Esophagus muscularis mucosa (tissue), 4 donors: ENCODE measurements at places on chromosomes 1 and 21. TPM values are rescaled to one million over a fixed set of nuclear protein-coding genes. Genes with fewer than 3 reads are reported as not detected.

DNA sequence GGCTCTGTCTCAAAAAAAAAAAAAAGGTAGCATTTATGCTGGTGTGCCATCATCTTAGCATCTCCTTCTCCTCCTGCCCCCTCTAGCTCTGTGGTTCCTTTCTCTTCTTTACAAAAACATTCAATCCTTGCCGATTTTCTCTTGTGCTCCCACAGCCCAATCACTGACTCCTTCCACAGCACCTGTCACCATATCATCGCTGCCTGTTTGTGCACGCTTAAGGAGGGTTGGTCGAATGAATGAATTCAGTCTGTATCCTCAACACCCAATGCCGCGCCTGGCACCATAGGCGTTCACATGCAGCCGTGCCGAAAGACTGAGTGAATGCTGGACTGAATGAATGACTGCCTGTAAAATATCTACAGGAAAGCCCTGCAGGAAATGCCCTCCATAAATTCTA lies 7.9 kb downstream of the RNU5D-1 start:
- no peaks in the 10 kb centered on the region for H3K36me3 ChIP-seq
- no peak overlapping the region for H3K4me3 ChIP-seq
- no peak overlapping the region for H3K27ac ChIP-seq
- H3K4me1 ChIP-seq, result peaks cover 4% of the 10 kb centered on the region
- peaks cover 16% of the 10 kb centered on the region for H3K27me3 ChIP-seq

APP gene
- total RNA-seq, result 484 TPM

- H3K27me3 ChIP-seq, result no peaks in the 10 kb centered on the region
- H3K4me3 ChIP-seq, result no peak overlapping the region
- H3K27ac ChIP-seq, result no peak overlapping the region
- no peaks in the 10 kb centered on the region for H3K36me3 ChIP-seq
Measured at GRCh38 chr1:175219774-175220173, 27.2 kb upstream of the KIAA0040 start.

DNA sequence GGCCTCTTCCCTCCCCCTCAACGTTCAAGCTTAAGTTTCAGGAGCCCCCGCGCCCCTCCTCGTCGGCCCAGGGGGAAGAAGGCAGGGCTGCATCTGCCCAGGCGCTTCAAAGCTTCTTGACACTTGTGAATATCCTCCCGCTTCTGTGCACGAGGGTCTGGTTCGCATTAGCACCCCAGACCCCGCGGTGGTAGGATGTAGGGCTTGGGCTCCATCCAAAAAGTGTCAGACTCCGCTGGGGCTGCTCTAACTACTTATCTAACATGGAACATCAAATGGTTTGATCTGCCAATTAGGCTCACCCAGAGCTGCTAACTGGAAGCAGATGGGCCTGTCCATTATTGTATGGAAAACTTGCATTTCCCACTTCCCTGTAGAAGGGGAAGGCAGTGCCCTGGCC lies 28.9 kb downstream of the TAS1R2 start:
- DNase-seq, result no peak
- H3K36me3 ChIP-seq, result no peaks in the 10 kb centered on the region
- no peaks in the 10 kb centered on the region for H3K4me1 ChIP-seq
- H3K27ac ChIP-seq, result no peak overlapping the region
- H3K27me3 ChIP-seq, result no peaks in the 10 kb centered on the region

DNA sequence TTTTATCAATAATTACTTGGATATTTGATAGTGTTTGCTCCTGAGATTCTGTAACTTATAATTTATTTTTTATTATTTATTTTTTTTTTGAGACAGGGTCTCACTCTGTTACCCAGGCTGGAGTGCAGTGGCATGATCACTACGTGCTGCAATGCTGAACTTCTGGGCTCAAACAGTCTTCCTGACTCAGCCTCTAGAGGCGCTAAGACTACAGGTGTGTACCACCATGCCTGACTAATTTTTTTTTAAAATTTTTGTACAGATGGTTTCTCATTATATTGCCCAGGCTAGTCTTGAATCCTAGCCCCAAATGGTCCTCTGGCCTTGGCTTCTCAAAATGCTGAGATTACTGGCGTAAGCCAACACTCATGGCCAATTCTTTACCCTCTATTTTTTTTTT lies 845.5 kb upstream of the ADGRL4 start:
- no peak overlapping the region for H3K27ac ChIP-seq
- no peak for DNase-seq
- no peaks in the 10 kb centered on the region for H3K36me3 ChIP-seq
- H3K4me1 ChIP-seq, result no peaks in the 10 kb centered on the region
- no peaks in the 10 kb centered on the region for H3K27me3 ChIP-seq
- H3K4me3 ChIP-seq, result no peak overlapping the region

UMODL1 gene
- total RNA-seq, result 0.13 TPM

DNA sequence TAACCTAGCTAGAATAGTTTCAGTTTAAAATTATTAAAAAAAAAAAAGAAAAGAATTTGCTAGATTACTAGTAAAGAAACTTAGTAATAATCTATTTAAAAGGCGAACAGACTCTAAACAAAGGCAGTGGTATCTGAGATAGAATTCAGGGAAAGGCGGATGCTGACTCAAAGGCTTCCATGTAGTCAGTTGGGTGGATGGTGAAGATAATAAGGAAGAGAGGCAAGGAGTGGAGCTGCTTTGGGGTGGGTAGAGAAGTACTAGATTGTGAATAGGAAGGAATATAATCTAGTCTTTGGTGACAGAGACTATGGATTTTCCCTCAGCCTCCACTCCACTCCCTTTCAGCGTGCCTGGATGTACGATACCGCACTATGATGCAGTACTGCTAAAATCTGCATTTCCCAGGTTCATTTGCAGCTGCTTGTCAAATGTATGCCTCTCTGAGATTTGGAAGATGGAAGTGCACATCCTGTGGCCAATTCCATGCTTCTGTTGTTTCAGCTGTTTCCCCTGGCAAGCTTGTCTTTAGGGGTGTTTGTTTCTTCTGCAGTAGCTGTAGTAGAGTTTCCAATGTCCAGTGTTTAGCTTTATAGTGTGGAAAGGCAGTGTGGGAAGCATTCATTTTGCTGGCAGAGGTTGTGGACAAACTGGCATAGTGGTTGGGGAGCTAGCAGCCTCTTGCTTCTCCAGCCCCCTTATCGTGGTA lies 184.6 kb upstream of the NRIP1 start:
- no peak for DNase-seq
- no peak overlapping the region for H3K4me3 ChIP-seq
- H3K27me3 ChIP-seq, result no peaks in the 10 kb centered on the region
- H3K27ac ChIP-seq, result no peak overlapping the region
- no peaks in the 10 kb centered on the region for H3K36me3 ChIP-seq
- H3K4me1 ChIP-seq, result peaks cover 10% of the 10 kb centered on the region

GRCh38 chr1:229385853-229386456 lies 43.1 kb upstream of the CCSAP start:
- DNase-seq, result no peak
- H3K27me3 ChIP-seq, result no peaks in the 10 kb centered on the region
- no peak overlapping the region for H3K4me3 ChIP-seq
- no peaks in the 10 kb centered on the region for H3K4me1 ChIP-seq

DNA sequence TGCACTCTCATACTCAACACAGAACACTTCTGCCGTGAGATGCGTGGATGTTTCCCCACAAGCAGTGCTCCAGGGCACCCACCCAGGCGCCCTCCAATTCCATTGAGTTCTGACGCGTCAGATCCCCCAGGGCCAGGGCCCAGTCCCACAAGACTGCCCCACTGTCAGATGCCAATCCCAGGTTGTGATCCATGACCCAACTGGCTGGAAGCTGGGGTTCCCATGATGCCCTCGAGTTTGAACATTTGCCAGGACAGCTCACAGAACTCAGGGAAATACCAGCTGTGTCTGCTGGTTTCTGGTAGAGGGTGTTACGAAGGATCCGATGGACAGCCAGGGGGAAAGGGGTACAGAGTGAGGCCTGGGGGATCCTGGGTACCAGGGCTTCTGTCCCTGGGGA lies 58.4 kb downstream of the AGPAT3 start:
- peaks cover 59% of the 10 kb centered on the region for H3K4me1 ChIP-seq
- peaks cover 11% of the 10 kb centered on the region for H3K36me3 ChIP-seq
- no peaks in the 10 kb centered on the region for H3K27me3 ChIP-seq
- DNase-seq, result no peak

TRIM46 gene
- 0.17 TPM for total RNA-seq

DNA sequence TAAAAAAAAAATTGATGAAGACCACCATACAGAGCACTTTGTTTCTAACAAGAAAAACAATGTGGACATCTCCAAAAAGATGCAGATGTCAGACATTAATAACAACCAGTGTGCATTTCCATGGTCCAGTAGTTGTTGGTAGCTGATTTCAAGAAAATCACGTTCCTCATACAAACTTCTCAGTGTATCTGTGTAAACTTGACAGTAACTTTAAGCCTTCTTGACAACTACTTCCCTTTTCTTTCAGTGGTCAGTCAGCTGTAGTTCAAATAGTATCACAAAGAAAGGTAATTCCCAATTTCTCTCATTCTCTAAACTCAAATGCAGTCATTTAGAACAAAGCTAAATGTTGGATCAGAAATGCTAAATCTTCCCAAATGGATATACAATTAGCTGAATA lies 879.9 kb downstream of the AMY1C start:
- H3K27ac ChIP-seq, result no peak overlapping the region
- H3K36me3 ChIP-seq, result no peaks in the 10 kb centered on the region
- no peak for DNase-seq
- H3K4me3 ChIP-seq, result no peak overlapping the region
- H3K27me3 ChIP-seq, result no peaks in the 10 kb centered on the region

GRCh38 chr1:206751891-206752290 lies 18.7 kb upstream of the IL19 start:
- no peak for DNase-seq
- no peak overlapping the region for H3K4me3 ChIP-seq

MARK1 gene
- 24.4 TPM for total RNA-seq

FCRL4 gene
- total RNA-seq, result not detected

NECTIN4 gene
- not detected for total RNA-seq
